ENCODE measurements at places on chromosomes 13 and 19.

- no peak for DNase-seq
These were observed 460.5 kb downstream of the COG6 start for GRCh38 chr13:40116008-40116407.

GRCh38 chr19:1118999-1119398 is 15.2 kb downstream of the GPX4 start:
- DNase-seq = no peak

DNA sequence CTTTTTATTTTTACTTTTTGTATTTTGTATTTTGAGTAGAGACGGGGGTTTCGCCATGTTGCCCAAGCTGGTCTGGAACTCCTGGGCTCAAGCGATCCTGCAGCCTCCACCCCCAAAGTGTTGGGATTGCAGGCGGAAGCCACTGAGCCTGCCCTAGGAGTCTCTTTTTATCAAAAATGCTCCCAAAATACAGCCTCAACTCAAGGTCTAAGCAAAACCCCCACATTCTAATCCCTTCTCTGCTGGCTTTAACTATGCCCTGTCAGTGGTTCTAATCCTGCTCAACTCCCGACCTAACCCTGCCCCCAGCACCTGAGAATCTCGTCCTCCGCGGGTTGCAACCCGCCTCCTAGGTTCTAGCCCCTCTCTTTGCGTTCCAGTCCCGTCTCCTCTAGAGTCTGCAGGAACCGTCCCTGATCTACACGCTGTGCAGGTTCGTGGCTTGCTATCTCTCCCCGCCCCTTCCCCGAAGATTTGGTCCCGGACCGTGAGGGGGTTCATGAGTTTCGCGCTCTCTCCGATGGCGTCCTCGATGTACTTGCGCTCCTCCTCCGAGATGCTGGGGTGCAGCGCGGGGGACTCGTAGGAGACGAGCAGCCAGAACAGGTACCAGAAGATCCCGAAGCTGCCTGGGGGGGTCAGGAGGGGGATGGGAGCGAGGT is 8.0 kb downstream of the SLC17A7 start:
- DNase-seq = no peak

DNA sequence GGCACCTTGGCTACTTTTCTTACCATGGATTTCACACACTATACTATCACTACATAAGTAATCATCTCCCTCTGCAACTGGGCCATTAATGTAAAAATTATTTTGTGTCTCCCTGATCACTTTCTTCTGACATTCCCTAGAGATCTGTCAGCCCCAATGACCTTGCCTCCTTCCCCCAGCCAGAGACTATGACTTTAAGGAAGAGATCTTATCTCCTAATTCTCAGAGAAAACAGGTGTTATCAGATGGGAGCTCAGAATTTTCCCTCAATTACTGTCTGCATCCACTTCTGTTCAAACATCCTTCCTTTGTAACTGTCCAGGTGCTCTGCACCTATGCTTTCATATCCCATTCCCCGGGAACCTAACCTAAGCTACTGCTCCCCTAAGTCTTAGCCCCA is 397.5 kb downstream of the DIAPH3 start:
- DNase-seq = no peak

- DNase-seq = no peak
These were observed 70.1 kb downstream of the CAB39L start for GRCh38 chr13:49373716-49374115.

GRCh38 chr13:73703606-73704005 is 430.6 kb downstream of the KLF12 start:
- DNase-seq = no peak

DNA sequence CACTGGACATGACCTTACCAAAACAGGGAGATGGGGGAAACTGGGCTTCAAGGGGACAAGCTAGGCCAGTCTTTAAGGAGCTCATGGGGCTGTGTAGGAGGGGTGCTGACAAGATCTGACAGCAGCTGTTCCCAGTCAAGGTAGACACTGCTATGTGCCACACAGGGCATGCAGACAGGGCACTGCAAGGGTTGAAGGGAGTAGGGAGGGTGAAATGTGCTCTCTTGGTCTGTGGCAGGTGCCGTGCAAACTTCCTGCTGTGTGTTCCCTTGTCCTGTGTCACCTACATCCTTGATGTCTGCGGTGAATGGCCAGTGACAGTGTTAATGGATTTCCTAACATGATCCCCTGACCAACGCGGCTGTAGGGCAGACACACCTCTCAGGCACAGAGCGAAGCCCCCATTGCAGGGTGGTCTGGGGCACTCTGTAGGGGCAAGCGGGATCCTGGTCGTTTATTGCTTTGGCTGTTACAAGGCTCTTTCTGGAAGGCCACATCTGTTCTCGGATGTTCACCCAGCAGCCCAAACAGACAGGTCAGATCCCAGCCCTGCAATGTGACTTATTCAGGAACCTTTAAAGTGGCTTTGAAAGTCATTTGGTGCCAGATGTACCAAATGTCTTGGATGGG is 199.5 kb upstream of the ZNF536 start:
- no peak for DNase-seq

DNA sequence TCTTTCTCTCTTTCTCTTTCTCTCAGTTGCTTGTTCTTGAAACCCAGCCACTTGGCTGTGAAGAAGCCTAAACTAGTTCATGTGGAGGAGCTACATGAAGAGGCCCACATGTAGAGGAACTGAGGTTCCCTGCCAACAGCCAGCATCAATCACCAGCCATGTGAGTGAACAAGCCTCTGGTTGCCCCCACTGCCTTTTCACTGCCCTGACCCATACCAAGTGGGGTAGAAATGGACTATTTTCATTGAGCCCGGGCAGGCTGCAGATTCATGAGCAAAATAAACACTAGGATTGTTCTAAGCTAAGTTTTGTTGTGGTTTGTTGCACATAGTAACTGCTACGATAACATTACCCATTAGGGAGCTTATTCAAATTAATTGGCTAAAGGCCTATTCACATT is 78.7 kb upstream of the FAM216B start:
- DNase-seq = no peak

GRCh38 chr13:109381546-109382180 is 404.7 kb downstream of the IRS2 start:
- DNase-seq = no peak

DNA sequence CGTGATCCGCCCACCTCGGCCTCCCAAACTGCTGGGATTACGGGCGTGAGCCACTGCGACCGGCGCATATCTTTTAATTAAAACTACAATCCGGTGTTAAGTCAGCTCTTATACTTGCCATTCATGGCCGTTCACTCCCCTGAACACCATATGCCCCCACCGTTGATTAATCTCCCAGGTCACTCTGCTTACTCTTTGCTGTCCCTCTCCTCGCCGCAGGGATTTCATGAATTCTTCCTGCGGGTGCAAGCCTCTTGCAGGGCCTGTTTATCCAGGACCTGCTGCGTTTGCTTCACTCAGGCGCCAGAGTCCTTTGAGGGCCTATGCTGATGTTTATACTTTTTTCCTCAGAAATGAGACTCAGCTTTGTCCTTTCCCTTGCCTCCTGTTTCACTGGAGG is 996 bp downstream of the ERVV-2 start:
- DNase-seq = no peak

DNA sequence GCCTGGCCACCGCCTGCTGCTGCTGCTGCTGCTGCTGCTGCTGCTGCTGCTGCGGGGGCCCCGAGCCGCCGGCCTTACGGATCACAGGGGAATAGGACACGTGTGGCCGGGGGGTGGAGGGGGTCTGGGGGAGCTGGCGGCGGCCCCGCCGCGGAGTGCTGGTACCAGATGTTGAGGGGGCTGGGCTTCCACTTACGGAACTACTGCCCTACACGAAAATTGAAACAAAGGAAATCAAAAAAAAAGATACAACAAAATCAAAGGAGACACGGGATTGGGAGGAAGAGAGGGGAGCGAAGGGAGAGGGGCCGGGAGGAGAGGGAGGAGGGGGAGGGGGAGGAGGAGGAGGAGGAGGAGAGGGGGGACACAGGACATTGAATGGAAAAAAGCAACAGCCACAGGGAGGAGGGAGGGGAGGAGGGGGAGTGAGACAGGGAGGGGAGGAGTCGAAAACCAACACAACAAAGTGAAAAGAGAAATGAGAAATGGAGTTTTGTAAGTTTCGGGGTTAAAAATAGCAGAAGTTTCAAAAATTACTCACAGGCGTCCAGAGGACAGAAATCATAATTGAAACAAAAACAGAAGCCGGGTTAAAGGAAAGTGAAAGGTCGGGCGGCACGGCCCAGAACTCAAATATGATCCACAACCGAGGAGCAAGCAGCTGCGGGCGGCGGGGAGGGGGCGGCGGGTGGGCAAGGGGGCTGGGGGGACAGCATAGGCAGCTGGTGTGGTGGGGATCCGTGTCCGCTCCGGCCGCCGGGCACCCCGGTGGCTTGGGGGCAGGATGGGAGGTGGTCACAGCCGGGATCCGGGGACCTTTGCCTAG is 57.8 kb downstream of the IER2 start:
- no peak for DNase-seq
